Activated T-helper 2 cell treated with anti-CD3 and anti-CD28 coated beads, Interferon-gamma antibody, Interleukin-2, Interleukin-4, amounts not matched to agents 10 μg/mL and 5 μg/mL and 100 μg/mL, durations not matched to agents 14 hours and 24 hours and 36 hours (primary cell): ENCODE measurements at places on chromosomes 13 and 19. TPM values are rescaled to one million over a fixed set of nuclear protein-coding genes. Genes with fewer than 3 reads are reported as not detected.

DNA sequence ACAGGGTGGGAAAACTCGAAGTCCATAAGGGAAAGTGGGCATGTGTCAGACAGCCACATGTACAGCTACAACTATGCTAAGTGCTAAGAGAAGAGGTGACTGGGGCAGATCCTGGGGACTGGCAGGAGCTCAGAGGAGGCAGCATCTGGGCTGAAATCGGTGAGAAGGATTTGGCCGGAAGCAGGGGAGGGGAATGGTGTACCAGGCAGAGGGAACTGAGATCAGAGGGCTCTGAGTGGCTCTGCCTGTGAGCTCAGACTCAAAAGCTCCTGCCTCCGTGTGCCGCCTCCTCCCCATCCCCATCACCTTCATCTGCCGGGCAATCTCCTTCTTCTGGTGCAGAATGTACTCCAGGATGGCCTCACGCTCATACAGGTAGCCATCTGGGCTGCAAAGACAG is 21.8 kb downstream of the NOSIP start:
- no peak for DNase-seq

DNA sequence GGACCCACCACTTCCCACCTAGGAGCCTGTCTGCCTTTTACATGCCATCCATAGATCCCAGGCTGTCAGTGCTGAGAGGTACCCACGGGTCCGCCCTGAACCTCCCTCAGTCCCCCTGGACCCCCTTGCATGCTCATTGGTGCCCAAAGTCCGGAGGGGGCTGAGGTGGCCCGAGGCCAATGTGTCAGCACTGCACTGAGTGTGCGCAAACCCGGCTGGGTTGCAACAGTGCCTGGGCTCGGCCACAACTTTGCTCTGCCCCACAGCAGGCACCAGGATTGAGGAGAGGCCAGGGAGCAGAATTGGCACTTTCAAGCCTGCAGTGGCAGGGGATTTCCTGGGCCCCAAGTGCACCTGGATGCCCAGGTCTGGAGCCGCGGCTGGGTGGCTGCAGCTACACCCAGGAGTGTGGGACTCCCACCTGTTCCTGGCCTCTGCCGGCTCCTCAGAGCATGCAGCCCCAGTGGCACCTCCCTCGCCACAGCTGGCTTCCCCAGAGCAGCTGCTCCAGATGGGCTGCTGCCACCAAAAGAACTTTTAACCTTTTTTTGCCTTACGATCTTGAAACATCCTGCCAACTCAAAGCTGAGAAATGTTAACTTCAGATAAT is 837.0 kb downstream of the SLITRK6 start:
- DNase-seq, result no peak

DNA sequence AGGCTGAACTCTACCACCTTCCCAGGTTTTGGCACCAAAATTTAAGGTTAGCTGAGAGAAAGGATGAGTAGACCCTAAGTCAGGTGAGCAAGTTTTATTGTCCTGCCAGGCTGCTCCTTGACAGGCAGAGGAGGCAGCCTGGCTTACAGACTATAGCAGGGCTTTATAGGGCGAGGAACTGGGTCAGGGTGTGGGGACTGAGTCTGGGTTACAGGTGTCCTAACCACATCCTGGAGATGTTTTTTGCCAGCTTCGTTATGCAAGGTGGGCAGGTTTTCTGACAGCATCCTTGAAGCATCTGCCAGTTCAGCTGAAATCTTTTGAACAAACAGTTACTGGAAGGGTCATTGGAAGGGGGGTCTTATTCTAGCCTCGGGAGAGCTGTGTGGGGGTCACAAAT is 905.7 kb upstream of the SLITRK5 start:
- DNase-seq, result no peak

DNA sequence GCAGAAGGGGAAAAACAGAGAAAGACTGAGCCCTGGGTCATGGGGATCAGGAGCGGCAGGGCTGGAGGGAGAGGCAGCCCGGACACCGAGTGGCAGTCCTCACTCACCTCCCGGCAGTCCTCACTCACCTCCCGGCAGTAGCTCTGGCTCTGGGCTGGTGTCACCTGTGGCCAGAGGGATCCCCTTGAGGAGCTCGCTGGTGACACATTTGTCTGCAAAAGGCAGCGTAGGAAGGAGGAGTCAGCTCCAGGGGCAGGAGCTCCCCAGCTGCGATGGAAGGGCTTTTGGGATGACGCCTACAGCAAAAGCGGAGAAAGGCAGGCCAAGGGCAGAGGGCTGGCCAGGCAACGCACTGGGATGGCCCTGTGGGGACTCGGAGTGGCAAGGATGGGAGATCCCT is 739 bp downstream of the EIF3G start:
- no peak for DNase-seq

GRCh38 chr13:48590141-48590901 is 57.4 kb upstream of the RCBTB2 start:
- DNase-seq, result no peak

The CD33 gene
- total RNA-seq, result 14.3 and 17.0 TPM in 2 replicates

The ADAMTSL5 gene
- total RNA-seq, result 4.9 and 6.4 TPM in 2 replicates

The F2RL3 gene
- total RNA-seq, result not detected in 2 replicates
